CD4-positive, alpha-beta T cell treated with Interferon gamma for 1 hour (primary cell): ENCODE measurements at places on chromosomes 12 and 14.

DNA sequence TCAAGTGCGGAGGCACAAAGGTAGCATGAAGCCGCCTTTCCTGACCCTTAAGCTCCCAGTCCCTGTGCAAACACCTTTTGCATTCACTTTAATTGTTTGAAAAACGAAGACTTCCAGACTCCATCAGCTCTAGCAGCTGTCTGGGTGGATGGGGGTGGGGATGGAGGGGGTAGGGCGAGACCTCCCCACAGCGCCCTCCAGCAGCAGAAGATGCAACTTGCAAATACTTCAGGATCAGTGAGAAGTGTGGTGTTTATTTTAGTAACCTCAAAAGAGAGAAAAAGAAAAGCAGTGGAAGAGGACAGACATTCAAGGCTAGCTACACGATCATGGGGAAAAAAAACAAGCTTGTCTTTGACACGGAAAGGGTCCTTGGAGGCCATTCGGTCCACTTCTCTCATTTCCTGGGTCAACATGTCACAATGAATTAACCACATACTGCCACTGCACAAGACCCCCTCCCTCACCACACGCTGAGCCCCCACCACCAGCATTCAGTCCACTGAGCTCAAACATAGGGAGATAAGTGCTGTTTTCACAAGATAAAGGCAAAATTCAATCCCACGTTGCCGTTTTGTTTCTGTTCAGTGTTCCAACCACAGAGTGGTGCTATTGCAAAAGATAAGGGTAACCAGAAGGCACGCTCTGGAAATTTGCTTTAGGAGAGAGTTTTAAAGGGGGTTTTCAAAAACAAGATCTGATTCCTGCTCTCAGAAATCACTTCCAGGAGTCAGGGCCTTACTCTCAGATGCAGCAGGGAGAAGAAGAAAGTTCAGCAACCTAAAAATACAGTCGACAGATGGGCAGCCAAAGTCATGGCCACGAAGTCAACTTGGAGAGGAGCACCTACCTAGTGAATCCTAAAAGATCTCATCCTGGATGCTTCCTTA is 3.3 kb upstream of the NTF3 start:
- DNase-seq, result no peak

- DNase-seq, result no peak
Measured at GRCh38 chr12:102954134-102954533, 3.3 kb upstream of the ASCL1 start.

- DNase-seq, result no peak
Measured at GRCh38 chr12:64670919-64671639, 60.8 kb downstream of the RASSF3 start.

GRCh38 chr14:67646131-67646530 is 26.4 kb downstream of the ARG2 start:
- DNase-seq, result no peak

DNA sequence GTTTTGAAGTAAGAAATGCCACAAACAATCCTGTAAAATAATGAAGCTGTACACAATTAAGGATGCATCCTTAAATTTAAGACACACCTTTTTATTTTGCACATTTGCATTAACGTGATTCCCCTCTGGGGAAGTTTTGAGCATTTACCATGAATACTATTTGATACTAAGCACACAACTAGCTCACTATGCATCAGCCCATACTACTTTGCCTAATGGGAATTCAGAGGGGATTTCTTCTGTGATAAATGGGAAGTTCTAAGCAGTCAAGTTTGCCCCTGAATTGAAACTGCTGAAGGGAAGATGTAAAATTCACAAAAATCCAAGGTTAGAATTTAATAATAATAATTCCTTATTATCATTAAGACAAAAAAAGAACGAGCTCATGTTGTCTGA is 27.4 kb downstream of the SINHCAF start:
- DNase-seq, result no peak

DNA sequence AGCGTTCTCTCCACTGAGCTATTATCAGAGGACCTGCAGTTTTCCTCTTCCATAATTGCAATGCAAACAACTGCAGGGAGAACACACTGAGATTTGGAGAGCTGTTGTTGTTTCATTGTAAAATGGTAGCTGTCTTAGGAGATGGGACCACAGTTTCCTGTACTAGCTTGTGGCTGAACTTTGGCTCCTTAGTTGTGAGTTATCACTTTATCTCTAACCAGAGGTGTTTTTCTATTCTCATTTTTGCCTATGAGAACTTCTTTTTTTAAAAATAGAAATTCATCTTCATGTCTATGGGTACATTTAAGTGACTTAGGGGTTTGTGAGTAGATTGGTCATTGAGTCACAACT is 216.5 kb downstream of the SLC38A4 start:
- DNase-seq, result no peak

- DNase-seq, result no peak
Measured at GRCh38 chr12:87096082-87096585, 839.9 kb upstream of the MGAT4C start.

DNA sequence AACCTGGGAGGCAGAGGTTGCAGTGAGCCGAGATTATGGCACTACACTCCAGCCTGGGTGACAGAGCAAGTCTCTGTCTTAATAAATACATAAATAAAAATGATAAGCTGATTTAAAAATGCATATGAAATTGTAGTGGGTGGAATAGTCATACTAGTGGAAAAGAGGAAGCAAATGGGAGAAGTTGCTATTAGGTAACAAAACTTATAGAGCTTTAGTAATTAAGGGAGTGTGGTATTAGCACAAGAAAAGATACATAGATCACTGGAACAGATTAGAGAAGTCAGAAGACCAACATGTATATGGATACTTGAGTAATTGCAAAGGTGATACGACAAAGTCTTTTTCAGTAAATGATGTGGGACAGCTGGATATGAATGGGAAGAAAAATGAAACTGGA is 26.5 kb downstream of the TECPR2 start:
- DNase-seq, result no peak
